WTC11 (cell line): ENCODE measurements at places on chromosomes 13 and 19.
A peak's percentile ranks its signal among the peaks of the same experiment; 100 is the strongest.

GRCh38 chr19:39481229-39481545 lies 549 bp downstream of the TIMM50 start:
- peaks cover 18% of the 10 kb centered on the region for H3K4me1 ChIP-seq
- no peaks in the 10 kb centered on the region for H3K27me3 ChIP-seq
- DNase-seq, result no peak
- peak overlapping the region; percentile 87 for H3K27ac ChIP-seq
- H3K36me3 ChIP-seq, result peaks cover 24% of the 10 kb centered on the region
- peak overlapping the region; percentile 91 for H3K4me3 ChIP-seq

DNA sequence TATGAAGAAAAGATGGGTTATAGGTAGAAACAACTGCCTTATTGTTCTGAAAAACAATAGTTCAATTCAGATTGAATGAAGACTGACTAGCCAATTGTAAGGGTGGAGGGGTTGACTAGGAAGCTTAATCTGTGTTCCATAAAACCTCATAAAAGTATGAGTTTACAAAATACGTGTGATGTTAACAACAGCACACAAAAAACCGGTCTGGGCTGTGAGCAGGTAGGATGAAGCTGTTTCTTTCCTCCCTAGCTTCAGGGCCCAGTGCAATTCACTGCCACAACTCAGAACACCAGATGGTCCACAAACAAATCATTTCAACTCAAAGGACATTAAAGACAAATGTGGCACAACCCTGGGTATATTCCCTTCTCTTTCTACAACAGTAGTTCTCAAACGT lies 3.2 kb downstream of the OXGR1 start:
- DNase-seq, result no peak
- H3K27ac ChIP-seq, result no peak overlapping the region
- peaks cover 53% of the 10 kb centered on the region for H3K27me3 ChIP-seq
- H3K36me3 ChIP-seq, result no peaks in the 10 kb centered on the region
- H3K4me3 ChIP-seq, result no peak overlapping the region

- H3K4me1 ChIP-seq, result no peaks in the 10 kb centered on the region
- no peaks in the 10 kb centered on the region for H3K27me3 ChIP-seq
- H3K36me3 ChIP-seq, result peaks cover 50% of the 10 kb centered on the region
- no peak overlapping the region for H3K4me3 ChIP-seq
- no peak overlapping the region for H3K27ac ChIP-seq
- no peak for DNase-seq
These were observed 14.6 kb downstream of the HIF3A start for GRCh38 chr19:46311444-46311843.

GRCh38 chr19:45254044-45254531 lies 3.0 kb downstream of the MARK4 start:
- no peak overlapping the region for H3K4me3 ChIP-seq
- peaks cover 4% of the 10 kb centered on the region; the same call in 1 of the 2 replicates for H3K36me3 ChIP-seq
- H3K4me1 ChIP-seq, result peaks cover 22% of the 10 kb centered on the region
- no peak overlapping the region for H3K27ac ChIP-seq
- DNase-seq, result peak; percentile 39

- DNase-seq, result no peak
- no peaks in the 10 kb centered on the region for H3K4me1 ChIP-seq
- no peak overlapping the region for H3K27ac ChIP-seq
- H3K4me3 ChIP-seq, result no peak overlapping the region
- H3K27me3 ChIP-seq, result peaks cover 16% of the 10 kb centered on the region
These were observed 16.4 kb downstream of the VAV1 start for GRCh38 chr19:6788896-6789295.

DNA sequence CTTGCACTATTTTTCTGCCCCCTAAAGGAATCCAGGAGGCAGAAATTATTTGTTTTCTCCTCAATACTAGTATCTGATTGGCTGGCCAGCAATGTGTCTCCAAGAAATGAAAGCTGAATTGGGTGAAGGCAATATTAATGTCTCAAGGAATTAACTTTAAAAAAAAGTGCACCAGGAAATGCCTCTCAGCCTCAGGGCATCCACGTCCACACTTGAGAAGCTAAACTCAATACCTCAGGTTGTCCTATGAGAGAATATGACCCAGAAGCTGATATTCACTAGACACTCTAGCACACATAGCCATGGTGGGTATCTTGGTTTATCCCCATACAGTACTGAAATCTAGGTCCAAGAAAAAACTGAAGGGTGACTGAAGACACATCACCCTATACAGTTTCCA lies 2.1 kb downstream of the ZNF91 start:
- H3K4me1 ChIP-seq, result peaks cover 23% of the 10 kb centered on the region
- no peak for DNase-seq
- H3K27me3 ChIP-seq, result no peaks in the 10 kb centered on the region
- peak overlapping the region; percentile 97 for H3K4me3 ChIP-seq
- no peak overlapping the region for H3K27ac ChIP-seq

DNA sequence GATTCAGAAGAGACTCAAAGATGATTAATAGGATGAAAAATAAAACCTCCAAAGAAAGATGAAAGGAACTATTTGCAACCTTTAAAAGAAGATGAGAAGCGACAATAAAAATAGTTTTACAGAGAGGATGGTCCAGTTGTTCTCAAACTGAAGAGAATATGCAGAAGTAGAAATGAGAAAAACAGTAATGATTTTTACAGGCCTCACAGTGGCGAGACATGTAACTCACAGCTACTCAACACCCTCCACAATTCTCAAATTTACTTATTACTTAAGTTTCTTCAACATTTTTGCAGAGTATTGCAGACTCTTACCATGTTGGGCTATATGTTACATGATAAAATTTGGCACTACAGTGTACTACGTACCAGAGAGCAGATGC lies 20.8 kb downstream of the NUFIP1 start:
- no peak for DNase-seq
- H3K27ac ChIP-seq, result no peak overlapping the region
- H3K4me1 ChIP-seq, result peaks cover 4% of the 10 kb centered on the region
- H3K27me3 ChIP-seq, result no peaks in the 10 kb centered on the region
- no peak overlapping the region for H3K4me3 ChIP-seq
- H3K36me3 ChIP-seq, result peaks cover 38% of the 10 kb centered on the region

DNA sequence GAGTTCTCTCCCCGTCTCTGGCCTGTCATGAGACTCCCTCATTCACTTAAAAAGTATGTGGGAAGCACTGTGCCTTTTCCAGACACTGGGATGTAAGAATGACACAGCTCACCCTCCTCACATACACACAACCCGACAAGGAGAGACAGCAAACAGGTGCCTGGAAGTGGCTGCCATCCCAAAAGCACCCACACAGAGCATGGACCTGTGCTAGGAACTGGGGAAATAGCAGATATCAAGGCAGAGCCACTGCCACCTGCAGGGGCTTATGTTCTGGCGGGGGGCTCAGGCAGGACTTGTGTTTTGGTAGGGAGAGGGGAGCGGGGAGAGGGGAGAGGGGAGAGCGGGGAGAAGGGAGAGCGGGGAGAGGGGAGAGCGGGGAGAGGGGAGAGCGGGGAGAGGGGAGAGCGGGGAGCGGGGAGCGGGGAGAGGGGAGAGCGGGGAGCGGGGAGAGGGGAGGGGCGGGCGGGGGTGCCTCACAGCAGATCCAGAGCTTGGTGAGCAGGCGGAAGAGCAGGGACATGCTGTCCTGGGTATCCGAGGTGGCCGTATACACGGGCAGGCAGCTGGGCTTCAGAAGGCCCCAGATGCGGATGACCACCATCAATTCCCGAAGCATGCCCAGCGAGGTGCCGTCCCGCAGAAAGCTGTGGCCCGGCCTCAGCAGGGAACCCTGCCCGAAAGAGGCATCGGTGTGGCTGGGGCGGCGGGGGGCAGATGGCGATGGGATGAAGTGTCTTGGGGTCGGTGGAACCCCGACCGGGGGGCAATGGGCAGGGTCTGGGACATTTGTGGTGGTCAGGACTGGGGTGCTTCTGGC lies 12.2 kb downstream of the CFD start:
- peak overlapping the region; percentile 59 for H3K4me3 ChIP-seq
- H3K4me1 ChIP-seq, result peaks cover 5% of the 10 kb centered on the region
- H3K27me3 ChIP-seq, result no peaks in the 10 kb centered on the region
- H3K27ac ChIP-seq, result peak overlapping the region; percentile 95

DNA sequence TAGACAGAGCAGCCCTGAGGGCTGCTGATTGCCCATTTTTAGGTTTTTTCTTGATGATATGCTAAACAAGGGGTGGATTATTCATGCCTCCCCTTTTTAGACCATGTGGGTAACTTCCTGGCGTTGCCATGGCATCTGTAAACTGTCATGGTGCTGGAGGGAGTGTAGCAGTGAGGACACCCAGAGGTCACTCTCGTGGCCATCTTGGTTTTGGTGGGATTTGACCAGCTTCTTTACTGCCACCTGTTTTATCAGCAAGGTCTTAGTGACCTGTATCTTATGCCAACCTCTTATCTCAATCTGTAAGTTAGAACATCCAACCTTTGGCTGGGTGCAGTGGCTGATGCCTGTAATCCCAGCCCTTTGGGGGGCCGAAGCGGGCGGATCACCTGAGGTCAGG lies 148.0 kb downstream of the PTPRS start:
- H3K36me3 ChIP-seq, result no peaks in the 10 kb centered on the region
- no peaks in the 10 kb centered on the region for H3K27me3 ChIP-seq
- peaks cover 20% of the 10 kb centered on the region for H3K4me1 ChIP-seq
- peak overlapping the region; percentile 98 for H3K27ac ChIP-seq

- no peaks in the 10 kb centered on the region for H3K36me3 ChIP-seq
- no peak for DNase-seq
- no peak overlapping the region for H3K27ac ChIP-seq
- H3K4me3 ChIP-seq, result no peak overlapping the region
These were observed 101.5 kb downstream of the STARD13 start for GRCh38 chr13:33184112-33184490.

DNA sequence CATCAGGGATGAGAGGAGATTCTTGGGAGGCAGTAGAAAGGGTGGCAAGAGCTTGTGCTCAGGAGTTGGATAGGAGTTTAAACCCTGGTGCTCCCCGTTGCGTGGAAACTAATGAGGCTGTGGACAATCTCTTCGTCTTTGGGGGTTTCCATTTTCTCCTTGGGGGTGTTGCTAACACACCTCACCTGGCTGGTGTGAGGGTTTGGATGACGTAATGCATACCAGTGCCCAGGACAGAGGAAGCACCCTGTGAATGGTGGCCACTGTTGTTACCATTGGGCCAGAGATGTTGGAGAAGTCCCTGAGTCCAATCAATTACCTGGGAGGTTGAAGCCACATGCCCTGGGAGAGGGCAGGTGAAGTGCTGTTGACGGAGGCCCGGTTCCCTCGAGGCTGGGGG lies 146.5 kb downstream of the URI1 start:
- H3K36me3 ChIP-seq, result no peaks in the 10 kb centered on the region
- DNase-seq, result no peak
- no peaks in the 10 kb centered on the region for H3K27me3 ChIP-seq

DNA sequence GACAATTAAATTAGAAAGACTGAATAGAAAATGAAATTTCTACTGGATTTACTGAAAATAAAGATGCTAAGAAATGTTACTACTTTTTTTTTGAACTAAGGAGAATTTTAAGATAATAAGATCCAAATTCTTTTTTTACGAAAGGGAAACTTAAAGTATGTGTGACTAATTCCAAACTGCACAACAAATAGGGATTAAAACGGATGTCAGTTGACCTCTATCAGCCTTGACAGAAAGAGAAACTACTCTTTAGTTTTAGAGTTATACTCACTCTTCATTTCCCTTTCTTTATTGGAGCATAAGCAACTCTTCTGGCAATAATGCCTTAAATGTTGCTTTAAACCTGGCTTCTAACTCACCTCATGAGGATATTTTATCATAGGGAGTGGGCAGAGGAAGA lies 273.8 kb downstream of the SLITRK6 start:
- no peaks in the 10 kb centered on the region for H3K27me3 ChIP-seq
- H3K4me3 ChIP-seq, result no peak overlapping the region
- no peaks in the 10 kb centered on the region for H3K4me1 ChIP-seq
- no peak for DNase-seq

DNA sequence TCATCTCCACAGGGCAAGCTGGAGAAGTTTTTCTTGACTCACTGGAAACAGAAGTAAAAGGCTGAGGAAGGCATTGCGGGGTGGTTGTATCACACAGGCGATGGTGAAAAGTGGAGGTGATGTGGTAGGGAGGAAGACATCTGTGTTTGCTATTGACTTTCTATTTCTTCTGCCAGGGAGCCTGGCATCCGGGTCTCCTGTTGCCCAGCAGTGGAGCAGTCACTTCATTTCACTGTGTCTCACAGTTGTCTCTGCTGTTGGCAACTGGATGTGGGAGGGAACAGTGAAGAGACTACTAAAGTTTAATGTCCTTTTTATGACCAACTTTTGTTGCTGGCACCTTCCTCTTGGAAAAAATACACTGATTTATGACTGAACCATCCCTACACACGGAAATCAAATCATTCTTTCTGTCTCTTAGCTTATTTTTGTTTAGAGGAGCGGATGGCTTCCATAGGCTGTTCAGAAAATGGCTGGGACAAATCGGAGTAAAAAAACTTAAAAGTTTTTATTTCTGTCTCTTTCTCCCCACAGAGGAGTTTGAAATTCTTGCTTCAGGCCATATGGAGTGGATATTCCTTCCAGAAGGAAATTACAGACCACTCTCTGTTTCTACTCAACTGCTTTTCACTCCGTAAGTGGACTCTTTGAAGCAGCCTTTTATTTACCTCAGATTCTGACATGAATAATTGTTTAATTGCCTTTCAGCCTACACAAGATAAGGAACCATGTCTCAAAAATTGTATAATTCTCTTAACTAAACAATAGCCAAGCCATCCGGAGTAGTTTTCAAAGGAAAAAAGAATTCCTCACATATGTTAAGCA lies 23.8 kb upstream of the MEDAG start:
- peaks cover 26% of the 10 kb centered on the region for H3K36me3 ChIP-seq
- no peak for DNase-seq
- no peaks in the 10 kb centered on the region; the same call in 1 of the 2 replicates for H3K27me3 ChIP-seq
- H3K27ac ChIP-seq, result no peak overlapping the region
- no peak overlapping the region for H3K4me3 ChIP-seq

DNA sequence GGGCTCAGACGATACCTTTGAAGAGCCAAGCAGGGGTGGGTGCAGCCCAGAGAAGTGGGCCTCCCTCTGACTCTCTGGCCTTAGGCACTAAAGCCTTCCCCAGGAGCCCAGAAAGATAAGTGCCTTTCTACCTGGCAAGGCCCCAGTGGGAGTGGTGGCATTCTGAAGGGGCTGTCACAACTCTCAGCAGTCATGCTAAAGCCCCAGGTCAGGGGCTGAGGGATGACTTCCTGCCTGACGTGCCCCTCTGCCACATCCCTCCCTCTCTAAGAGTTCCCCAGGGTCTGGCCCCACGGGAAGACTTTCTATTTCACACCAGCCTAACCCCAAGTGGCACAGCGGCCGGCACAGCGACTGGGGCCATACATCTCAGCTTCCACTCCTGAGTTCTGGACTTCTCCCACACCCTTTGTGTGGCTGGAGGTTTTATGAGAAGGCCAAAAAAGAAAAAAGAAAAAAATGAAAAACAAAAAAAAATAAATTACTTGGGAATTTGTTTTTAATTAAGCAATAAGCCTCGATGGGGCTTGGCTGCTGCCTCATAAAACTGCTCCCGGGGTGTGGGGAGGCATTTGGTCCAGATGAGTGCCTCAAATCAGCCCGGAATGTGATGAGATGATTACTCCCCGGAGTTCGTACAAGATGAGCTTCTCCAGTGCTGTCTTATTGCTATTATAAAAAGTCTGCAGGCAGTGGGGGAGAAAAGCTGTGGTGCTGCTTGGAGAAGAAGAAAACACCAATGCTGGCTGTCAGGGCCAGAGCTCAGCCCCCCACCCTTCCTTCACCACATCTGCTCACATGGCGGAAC lies 28.5 kb upstream of the PLEKHF1 start:
- no peaks in the 10 kb centered on the region for H3K36me3 ChIP-seq
- no peak overlapping the region for H3K4me3 ChIP-seq
- no peak overlapping the region for H3K27ac ChIP-seq
- no peaks in the 10 kb centered on the region for H3K4me1 ChIP-seq
- H3K27me3 ChIP-seq, result no peaks in the 10 kb centered on the region; the same call in 1 of the 2 replicates

- H3K27ac ChIP-seq, result no peak overlapping the region
- DNase-seq, result peak; percentile 11
- H3K4me1 ChIP-seq, result no peaks in the 10 kb centered on the region
These were observed 443.9 kb upstream of the SLC10A2 start for GRCh38 chr13:103510007-103510535.
